ENCODE measurements at places on chromosomes 11 and 22.

GRCh38 chr11:46452918-46453517 is 61.4 kb upstream of the CHRM4 start:
- no peak for DNase-seq

DNA sequence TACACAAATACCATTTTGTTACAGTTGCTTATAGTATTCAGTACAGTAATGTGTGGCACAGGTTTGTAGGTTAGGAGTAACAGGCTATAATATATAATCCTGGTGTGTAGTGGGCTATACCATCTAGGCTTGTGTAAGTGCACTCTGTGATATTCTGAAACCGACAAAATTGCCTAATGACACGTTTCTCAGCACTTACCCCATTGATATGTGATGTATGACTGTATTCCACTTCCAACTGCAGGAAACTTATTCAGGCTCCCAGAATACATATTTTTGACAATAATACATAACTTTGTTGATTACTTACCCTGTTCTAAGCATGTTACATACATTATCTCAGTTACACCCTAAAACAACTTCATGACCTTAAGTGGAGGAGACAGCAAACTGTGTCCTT is 5.1 kb upstream of the PICALM start:
- no peak for DNase-seq

DNA sequence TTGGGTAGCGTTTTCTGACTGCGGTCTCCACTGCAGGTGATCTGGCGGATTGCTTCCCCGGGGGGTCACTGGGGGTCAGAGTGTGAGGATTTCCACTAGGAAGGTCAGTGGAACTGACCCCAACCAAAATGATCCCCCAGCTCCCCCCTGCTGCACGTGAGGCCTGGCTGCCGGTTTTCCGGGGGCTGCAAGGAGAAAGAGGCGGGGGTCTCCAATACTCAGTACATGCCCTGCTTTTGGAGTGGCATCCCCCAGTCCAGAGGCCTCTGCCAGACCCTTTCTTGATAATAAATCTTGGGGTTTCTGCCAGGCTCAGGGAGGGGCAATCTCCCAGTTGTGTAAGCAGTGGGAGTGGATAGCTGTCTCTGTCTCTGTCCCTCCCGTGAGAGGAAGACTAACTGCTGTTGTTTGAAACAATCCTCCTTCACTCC is 71.5 kb upstream of the RTL6 start:
- no peak for DNase-seq

GRCh38 chr11:133966921-133967598 is 10.3 kb upstream of the IGSF9B start:
- peak; percentile 83 for DNase-seq

GRCh38 chr11:65448418-65449105 is 26.0 kb downstream of the NEAT1 start:
- no peak for DNase-seq

DNA sequence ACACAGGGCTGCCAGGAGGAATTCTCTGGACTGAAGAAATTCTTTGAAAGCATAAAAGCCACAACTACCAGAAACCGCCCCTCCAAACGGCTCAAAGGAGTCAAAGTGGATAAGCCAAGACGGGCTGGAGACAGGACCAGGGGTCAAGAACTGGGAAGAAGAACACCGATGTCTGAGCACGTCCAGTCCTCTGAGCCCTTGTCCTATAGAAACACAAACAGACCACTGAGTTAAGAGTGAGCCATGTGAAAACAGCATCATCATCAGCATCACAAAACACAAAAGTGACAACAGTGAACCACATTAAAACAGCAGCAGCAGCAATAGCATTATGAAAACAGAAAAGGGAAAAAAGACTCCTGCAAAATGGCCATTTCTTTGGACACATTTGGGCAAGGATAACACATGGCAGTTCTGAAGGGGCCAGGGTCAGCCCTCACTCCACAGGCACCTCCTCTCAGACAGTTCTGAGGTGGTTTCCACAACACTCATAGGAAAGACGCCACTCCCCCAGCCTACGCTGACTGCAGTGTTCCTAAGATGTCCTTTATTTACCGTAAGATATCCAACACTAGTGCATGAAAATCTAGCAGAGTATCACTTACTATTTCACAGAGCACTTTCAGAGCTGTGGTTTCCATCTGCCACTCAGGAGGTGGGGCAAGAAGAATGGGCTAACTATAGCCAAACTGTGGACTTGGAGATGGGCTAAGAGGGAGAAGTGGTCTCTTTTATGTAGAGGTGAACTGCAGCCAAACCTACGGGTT is 28.6 kb upstream of the YPEL1 start:
- DNase-seq: peak; percentile 16

DNA sequence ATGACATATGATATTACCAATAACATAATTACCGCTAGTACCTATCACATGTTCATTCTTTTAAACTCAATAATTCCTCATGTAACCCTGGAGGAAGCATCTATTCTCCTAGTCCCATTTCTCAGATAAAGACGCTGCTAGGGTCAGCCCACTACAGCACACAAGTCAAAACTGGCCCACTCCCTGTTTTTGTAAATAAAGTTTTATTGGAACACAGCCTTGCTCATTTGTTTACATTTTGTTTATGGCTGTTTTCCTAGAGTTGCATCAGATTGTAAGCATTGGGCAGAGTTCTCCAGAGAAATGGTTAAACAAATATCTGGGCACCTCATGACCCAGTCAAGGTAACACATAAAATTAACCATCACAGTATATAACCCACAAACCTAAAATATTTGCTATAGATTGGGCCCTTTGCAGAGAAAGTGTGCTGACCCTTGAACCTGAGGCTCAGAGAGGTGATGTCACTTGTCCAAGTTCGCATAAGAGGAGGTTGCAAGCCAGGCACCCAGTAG is 36.8 kb downstream of the MN1 start:
- no peak for DNase-seq

GRCh38 chr11:11027288-11027687 is 169.4 kb upstream of the ZBED5 start:
- DNase-seq: no peak

GRCh38 chr11:74485868-74486267 is 7.7 kb downstream of the LIPT2 start:
- DNase-seq: no peak

- DNase-seq: no peak
These were observed 26.2 kb downstream of the LRP4 start for GRCh38 chr11:46892109-46892508.

DNA sequence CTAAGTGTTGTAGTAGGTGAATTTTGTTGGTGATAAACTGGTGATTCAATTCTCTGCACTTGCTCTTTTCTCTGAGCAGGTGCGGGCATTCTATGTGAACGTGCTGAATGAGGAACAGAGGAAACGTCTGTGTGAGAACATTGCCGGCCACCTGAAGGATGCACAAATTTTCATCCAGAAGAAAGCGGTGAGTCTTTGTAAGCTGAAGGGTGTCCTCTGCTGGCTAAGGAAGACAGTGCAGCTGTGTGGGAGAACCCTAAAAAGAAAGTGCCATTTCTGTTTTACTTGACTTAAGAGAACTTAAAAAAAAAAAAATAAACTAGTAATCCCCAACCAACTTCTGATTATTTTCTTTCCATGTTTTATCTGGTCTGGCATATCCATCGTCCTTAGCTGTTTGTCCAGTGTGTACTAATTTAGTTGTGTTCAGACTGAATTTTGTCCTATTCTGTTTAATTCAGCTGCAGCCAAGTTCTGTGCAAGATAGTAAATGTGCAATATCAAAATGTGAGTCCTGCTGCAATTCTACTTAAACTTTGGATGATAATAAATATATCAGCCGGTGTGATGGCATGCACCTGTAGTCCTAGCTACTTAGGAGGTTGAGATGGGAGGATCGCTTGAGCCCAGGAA is 29.6 kb downstream of the CAT start:
- peak; percentile 29 for DNase-seq

- no peak for DNase-seq
These were observed 811.1 kb upstream of the RAG2 start for GRCh38 chr11:37409124-37409523.

GRCh38 chr11:69711822-69712801 is 8.3 kb upstream of the FGF19 start:
- DNase-seq: no peak

DNA sequence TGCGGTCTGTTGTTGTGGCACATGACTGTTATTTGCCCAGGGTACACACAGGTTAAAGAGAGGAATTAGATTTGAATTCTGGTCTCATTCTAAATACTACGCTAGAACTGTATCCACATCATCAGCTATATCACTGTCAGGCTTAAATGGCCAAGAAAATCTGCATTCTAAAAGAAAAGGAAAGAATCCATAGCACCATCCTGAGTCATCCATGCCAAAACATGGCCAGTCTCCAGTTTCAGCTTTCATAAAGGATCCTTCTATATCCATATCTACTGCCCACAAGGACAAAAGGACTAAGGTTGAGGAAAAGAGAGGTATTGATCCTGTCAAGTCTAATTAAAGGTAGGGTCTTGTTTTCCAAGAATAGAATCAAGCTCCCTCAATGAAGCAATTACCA is 73.6 kb upstream of the GDPD4 start:
- no peak for DNase-seq

GRCh38 chr11:67082071-67082791 is 25.6 kb downstream of the RHOD start:
- no peak for DNase-seq

- DNase-seq: peak; percentile 76
These were observed at the start of gene ATXN10 for GRCh38 chr22:45671783-45672563. Gene ATXN10 (plus strand): TSS chr22:45671834. CDS start chr22:45672064, 230 bp downstream.

GRCh38 chr11:29251738-29252137 is 765.1 kb downstream of the KCNA4 start:
- no peak for DNase-seq

- DNase-seq: peak; percentile 28
These were observed 56.7 kb downstream of the PPP6R2 start for GRCh38 chr22:50399751-50400331.

DNA sequence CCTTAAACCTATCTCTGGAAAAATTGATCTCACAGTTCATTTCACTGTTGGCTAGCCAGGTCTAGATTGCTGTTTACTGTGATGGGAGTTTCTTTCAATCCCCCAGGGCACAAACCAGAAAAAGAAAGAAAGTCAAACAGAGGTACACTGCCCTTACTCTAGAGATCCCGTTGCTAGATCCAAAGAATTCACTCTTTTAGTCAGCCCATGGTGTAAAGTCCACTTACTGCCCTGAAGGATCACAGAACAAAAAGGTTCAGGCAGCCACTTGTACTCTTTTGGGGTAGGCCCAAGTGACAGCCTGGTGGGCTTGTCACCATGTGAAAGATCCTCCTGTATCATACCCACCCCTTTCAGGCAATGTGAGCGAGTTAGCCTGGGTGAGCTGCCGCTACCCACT is 162.6 kb upstream of the CCDC179 start:
- DNase-seq: no peak

- no peak for DNase-seq
These were observed 171.5 kb downstream of the SBF2 start for GRCh38 chr11:10122326-10123197.

DNA sequence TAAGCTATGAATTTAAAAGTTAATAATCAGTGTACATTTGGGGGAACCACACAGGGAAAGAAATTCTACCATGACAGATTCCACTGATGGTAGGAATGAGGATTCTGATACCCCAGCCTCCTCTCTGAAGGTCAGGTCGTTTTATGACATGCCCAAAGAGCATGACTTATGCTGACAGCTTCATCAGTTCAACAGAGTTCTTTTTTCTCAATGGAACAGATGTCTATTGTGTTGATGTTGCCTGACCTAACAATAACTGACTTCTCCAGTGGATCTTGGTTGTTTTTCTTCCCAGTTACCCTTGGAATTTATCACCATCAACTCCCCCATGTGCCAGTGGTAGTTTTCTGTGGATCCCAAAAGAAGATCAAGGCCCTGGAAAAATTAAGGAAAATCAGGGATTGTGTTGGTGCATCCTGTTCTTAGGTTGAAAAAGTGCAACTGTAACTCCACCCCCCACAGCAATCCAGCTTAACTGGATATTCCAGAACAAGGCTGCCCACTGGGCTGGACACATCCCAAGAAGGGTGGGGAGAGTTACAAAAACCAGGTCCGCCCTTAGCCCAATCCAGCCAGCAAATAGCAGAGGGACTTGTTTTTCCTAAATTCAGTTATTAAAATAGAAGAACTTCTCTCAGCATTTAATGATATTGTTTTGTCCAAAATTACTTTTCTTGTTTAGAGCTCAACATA is 31.5 kb upstream of the CAT start:
- no peak for DNase-seq

DNA sequence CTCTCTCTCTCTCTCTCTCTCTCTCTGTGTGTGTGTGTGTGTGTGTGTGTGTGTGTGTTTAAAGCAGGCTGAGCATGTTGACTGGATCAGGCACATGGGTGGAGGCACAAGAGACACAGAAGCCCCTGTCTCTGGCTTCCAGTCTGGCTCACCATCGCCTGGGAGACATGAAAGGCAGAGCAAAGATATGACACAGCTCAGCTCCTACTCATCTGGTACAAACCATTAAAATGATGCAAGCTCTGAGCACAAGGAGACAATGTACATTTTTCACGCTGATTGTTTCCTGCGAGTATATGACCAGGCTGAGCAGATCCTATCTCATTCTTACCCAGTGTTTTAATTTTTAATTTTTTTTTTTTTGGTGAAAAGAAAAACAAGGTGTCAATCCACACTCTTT is 9.5 kb downstream of the SLC6A5 start:
- DNase-seq: no peak

- no peak for DNase-seq
These were observed 138.8 kb downstream of the LRRC4C start for GRCh38 chr11:41320653-41321052.

DNA sequence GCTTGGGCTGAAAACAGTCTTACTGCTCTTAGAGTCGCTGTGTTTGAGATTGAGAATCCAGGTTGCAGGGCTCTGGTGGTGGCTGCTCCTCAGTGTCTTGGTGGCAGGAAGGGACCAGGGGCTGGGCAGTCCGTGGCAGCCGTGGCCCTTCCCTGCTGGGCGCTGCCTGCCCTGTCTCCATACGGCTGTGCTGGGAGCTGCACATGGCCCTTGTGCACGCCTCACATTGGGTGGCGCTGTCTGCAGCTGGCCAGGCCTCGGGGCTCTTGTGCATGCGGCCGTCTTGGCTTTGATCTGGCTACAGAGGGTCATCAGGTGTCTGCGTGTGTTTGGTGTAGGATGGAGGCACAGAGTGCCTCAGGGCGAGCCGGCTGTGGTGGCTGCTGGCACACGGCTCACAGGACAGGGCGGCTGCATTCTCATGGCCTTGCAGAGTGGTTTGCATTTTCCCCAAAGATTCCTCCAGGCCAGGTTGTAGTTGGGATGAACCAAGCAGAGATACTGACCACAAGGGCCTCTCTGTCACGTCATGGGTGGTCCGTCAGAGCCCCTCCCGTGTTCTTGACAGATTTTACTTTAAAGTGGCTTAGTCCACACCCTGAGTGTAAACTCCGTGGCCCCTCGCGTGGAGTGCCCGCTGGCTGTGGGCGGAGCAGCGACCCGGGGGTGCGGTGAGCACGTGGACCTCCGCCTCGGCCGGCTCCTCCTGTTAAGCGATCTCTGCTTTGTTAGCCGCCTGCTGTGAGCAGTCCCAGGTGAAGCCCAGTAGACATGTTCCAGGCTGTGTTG is 34.7 kb downstream of the MUC6 start:
- DNase-seq: no peak
